ENCODE measurements at places on chromosomes 1 and 21.

- DNase-seq: no peak
Observed at GRCh38 chr1:38454236-38454635, 405.3 kb downstream of the RRAGC start.

GRCh38 chr1:9871021-9871420 lies 39.0 kb downstream of the CTNNBIP1 start:
- no peak for DNase-seq

DNA sequence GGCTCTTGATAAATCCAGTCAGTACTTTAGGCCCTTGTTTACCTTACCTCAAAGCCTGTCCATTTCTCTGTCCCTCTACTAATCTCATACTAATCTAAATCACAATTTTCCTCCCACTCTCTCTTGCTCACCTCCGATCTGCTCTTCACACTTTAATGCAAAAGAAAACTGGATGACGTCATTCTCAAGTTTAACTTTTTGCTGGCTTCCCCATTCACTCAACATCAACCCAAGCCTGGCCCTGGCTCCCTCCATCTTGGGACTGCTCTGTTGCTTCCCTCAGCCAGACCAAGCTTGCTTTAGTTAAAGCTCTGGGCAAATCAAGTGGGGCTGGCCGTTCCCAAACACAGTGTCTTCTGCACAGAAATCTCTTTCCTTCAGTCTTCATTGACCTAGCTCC lies 29.7 kb downstream of the COA6 start:
- no peak for DNase-seq

- no peak for DNase-seq
Observed at GRCh38 chr1:26049531-26050247, 3.8 kb upstream of the SLC30A2 start.

- DNase-seq: no peak
Observed at GRCh38 chr1:79662596-79662995, 656.1 kb upstream of the ADGRL4 start.

GRCh38 chr1:61588736-61589672 lies 135.9 kb downstream of the TM2D1 start:
- DNase-seq: peak; percentile 58

GRCh38 chr1:155383406-155383805 lies 62.7 kb downstream of the RUSC1 start:
- DNase-seq: no peak

DNA sequence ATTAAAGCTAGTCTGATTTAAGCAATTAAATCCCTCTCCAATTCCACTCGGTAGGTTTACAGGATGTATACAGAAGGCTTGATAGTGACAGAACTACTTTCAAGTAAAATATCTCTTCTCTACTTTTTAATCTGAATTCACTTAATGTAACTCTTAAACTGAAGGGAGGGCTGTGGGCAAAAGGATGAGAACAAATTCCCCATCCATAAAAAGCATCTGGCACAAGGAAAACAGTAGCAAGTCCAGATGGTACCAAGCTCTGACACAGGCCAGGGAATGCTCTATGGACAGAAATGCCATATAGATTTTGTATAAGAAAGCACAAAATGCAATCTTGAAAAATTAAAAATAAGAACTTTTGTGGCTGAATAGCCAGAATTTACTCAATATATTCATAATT lies 53.1 kb upstream of the USH2A start:
- DNase-seq: no peak

DNA sequence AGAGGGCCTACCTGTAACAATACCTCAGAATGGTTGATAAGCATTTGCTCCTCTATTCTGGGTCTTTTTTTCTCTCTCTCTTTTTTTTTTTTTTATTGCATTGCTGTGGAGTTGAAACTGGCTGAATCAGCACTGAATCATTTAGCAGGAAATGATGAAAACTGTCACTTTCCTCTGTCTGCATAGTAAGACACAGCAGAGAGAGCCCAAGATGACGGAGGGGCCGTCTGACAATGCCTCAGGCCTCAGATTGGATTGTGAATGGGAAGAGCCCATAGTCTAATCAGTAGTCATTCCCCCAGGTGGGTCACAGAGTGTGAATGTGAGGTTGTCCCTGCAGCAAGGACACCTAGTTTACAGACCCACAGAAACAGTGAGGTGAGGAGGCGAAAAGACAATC lies 193.2 kb upstream of the PLXNA2 start:
- DNase-seq: no peak

DNA sequence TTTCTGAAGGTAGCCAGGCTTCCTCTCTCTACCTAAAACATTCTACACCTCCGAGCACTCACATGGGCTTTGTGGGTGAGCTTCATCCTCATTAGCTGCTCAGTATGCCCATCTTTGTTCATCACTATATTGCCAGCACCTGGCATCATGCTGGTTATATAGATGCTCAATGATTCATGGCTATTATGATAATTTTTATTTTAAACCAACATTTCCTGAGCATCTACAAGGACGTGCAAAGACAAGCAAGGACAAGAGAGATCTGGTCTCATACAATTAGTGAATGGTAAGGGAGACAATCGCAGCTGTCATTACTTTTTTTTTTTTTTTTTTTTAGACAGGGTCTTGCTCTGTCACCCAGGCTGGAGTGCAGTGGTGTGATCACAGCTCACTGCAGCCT lies 11.3 kb upstream of the QSOX1 start:
- no peak for DNase-seq

GRCh38 chr1:74534241-74534640 lies 21.8 kb upstream of the LRRC53 start:
- no peak for DNase-seq

DNA sequence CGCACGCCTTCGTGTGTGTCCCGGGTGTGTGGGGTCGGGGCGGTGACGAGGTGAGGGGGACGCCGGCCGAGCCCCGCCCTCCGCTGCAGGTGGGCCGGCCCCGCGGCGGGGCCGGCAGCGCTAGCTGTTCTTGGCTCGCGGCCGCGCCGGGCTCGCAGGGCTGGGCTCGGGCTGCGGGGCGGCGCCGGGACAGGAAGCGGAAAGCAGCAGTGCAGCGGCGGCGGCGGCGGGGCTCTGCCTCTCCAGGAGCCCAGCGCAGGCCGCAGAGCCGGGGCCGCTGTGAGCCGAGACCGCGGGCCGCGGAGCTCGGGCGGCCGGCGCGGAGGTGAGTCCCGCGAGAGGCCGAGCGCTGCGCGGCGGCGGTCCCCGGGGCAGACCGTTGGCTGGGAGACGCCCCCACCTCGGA lies at the start of gene VANGL1:
TSS of gene VANGL1 (plus strand) at position 209 of the 406 bp plus-strand sequence. CDS start 9,444 bp downstream, outside the sequence.
- peak; percentile 37 for DNase-seq

DNA sequence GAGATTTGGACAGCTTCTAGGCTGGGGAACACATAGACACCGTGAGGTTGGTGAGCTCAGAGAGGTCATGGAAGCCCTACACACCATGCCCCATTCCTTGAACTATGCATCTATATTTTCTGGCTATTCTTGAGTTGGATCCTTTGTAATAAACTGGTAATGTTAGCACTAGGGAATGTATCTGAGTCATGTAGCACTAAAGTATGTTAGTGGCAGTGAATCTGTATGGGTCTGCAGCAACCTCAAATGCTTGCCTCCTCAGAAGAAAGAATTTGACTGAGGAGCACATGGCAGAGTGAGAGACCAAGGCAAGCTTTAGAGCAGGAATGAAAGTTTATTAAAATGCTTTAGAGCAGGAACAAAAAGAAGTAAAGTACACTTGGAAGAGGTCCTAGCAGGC lies 43.7 kb upstream of the LRRC7 start:
- DNase-seq: no peak

GRCh38 chr1:240189386-240189989 lies 97.8 kb downstream of the FMN2 start:
- DNase-seq: peak; percentile 52

DNA sequence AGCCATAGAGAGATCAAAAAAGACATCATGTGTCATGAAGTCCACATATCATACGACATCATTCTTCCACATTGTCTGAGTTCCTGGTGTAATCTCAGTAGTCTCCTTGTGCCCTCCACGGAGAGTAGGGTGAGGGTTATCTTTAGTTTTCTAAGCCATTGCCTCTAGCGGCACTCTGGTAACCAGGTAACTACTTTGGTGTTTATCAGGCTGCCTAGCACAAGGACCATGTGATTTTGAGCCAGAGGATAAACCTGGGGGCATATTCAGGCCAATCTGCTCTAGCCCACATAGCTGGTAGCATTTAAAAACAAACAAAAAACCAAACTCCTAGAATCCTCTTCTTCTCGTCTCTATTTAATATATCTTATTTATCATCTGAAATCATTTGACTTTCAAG lies 147.4 kb downstream of the GDAP2 start:
- DNase-seq: no peak

DNA sequence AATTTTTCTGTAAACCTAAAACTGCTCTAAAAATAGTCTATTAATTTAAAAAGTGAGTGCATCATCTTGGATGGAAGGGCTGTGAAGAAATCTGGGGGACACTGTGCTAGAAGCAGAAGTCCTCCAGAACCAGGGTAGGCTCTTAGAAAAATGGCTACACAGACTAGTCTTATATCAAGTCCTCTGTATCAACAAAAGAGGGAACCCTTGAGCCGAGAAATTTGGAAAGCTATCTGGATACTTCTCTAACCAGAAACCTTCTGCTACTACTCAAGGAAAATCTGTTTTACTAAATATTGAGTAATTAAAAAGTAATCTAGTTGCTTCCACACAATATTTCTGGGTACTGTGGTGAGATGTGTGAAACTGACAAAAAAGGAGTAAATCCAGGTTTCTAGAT lies 92.1 kb downstream of the WDR3 start:
- no peak for DNase-seq

DNA sequence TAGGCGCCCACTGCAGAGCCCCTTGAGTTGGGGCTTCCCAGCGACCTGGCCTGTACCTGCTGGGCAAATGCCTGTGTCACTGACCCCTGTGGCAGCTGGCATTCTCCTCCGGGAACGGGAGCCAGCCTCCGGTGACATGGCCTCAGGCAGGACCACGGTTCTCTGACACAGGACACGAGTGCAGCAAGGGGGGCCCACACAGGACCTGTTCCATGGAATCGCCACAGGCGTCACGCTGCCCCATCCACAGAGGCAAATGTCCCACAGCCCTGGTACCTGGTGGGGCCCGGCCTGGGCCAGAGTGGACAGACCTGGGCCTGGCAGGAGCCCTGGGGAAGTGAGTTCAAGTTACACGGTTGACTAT lies 2.6 kb downstream of the ITGB2 start:
- no peak for DNase-seq

DNA sequence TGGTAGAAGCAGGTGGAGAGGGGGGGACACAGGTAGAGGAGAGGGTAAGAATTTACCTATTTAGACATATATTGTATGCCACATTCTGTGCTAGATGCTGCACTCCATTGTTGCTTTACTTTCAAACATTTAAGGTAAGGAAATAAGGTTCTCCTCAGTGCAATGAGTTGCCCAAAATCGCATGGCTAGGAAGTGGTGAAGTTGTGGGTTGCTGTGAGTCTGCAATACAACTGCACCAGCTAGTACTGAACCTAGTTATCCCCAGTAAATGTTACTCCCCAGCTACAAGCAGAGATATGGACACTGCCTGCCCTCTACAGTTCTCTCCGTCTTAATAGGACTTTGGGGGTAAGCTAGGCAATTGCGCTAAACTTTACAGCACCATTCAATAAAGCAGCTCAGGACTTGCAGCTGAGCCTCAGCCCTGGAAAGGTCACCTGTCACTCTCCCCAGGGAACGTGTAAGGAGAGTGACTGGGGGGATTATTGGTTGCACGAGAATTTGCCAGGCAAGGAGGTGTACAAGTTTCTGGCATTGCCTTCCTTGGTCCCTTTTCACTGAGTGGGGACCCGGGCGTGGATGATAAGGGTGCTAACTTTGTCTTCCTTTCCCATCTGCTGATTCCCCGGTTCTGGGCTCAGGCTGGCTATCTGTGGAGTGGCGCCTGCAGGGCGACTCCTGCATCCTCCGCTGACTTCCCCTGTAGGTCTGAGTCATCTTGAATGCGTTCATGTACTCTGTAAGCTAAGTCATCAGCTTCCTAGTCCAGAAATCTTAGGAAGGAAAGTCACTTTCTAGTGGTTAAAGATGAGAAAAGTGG lies 71.3 kb upstream of the CNTN2 start:
- DNase-seq: no peak

- no peak for DNase-seq
Observed at GRCh38 chr21:36099000-36099399, 29.2 kb downstream of the CBR1 start.

DNA sequence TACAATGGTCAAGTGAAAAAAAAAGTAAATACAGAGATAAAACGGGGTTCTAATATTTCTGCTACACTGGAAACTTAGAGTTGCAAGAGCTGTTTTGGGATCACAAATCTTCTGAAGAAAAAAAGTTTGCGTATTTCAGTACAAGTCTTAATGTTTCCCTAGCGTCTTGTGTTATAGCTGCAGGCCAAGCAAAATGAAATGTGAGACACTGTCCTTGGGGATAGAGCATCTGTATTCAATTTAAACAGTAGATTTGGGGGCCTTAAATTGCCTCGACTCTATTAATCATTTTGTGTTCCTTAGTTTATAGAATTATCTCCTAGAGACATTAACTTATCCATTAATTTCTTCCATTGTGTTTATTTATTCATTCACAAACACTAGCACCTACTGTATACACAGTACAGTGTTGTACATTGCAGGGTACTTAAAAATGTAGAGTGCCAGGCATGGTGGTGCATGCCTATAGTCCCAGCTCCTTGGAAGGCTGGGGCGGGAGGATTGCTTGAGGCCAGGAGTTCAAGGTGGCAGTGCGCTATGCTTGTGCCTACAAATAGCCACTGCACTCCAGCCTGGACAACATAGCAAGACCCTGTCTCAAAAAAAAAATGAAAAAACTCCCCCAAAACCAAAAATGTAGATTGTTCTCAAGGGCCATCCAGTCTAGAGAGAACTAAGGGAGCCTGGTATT lies 7.9 kb downstream of the DISC1 start:
- no peak for DNase-seq

DNA sequence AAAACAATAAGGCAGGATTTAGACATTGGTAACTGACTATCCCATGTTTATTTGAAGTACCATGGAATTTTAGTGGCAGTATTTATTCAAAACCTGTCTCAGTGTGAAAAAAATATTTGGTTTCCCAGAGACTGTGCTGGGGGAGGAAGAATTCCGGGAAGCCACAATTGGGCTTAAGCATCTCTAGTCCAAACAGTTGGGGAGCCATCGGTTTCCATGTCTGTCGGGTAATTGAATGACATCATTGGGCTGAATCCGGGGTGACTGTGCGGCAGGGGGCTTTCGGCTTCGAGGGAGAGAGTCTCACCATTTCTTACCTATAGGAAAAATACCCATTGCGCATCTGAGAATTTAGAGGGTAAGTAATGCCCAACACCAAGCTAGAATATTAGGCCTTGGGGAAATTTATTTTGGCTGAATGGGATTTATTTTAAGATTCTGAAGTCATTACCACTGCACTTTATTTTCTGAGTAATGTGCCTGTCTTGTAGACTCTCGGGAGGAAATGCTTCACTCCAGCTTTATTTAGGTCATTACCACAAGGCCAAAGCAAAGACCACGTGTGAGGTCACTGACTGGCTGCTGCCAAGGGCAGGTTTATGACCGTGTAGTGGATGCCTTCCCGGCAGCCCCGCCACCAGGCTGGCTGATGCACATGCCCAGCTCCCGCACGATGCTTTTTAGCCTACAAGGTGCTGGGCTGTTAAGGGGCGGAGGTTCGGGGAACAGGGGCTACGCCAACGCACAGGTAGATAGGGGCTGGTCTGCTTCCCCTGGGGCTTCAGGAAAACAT lies 23.1 kb upstream of the UMODL1 start:
- DNase-seq: no peak

Data from NCI-H2081 (cell line).